ENCODE measurements at places on chromosomes 3 and 15.

DNA sequence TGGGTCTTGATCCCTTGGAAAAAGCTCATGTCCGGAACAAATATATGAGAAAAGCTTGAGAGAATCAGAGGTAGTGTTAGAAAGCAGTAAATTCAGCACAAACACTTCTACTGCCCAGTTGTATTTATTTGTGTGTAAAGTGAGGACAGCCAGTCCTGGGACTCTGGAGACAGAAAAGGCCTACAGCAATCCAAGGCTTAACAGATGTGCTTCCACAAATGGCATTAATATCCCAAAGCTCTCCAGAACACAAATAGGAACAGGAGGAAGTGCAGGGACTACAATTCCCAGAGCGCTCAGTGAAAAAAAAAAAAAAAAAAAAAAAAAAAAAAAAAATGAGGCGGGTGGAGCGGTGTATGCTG is 390 bp upstream of the AP2M1 start:
- DNase-seq: no peak

- no peak for DNase-seq
Measured at GRCh38 chr3:122621112-122621511, 43.7 kb downstream of the PARP15 start.

DNA sequence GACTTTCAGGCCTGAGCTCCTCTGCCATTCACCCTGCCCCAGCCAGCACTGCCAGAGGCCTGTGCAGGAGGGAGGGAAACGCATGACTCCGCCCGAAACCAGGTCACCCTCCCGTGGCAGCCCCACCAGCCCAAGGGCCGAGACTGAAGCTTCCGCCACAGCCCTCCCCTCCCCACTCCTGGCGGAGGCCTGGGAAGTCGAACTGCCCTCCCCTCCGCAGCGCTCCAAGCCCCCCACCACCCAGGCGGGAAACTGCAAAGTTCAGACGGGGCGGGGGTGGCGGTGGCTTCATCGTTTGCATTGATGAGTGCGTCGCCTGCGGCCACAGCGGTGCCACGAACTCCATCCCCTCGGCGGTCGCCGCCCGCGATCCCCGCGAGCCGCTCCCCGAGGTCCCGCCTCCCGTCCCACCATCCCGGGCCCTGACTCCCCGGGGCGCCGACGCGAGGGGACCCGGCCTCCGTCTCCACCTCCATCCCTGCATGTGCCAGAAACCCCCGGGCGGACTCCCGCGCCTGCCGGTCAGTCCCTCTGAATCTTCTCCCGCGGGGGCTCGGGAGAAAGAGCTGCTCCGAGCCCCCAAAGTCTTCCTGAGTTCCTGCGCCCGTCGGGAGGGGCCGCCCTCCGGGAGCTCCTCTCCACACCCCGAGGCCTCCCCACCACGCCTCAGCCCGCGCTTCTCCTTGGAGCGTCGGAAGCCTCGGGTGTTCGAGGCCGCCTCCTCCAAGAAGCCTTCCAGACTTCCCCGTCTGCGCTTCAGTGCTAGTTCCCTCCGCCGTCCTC is 698 bp downstream of the MELTF start:
- DNase-seq: no peak

- DNase-seq: no peak
Measured at GRCh38 chr15:100944244-100944895, 25.2 kb downstream of the LRRK1 start.

- DNase-seq: no peak
Measured at GRCh38 chr3:12294885-12295580, 6.2 kb downstream of the PPARG start.

DNA sequence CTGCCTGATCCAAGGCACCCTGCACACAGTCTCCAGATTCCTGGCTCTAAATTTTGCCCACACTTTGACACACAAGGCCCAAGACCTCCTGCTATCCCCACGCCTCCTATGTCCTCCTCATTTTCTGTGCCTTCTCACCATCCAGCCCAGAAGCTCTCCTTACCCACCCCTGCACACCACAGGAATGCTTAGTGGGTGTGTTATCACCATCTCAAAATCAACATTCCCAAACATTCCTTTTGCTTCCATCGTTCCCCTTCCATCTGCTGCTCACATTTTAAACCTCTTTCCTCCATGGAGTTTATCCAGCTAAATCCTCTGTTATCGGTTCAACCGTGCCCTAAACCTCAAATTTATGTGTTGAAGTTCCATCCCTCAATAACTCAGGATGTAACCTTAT is 43.9 kb downstream of the DGKG start:
- no peak for DNase-seq

DNA sequence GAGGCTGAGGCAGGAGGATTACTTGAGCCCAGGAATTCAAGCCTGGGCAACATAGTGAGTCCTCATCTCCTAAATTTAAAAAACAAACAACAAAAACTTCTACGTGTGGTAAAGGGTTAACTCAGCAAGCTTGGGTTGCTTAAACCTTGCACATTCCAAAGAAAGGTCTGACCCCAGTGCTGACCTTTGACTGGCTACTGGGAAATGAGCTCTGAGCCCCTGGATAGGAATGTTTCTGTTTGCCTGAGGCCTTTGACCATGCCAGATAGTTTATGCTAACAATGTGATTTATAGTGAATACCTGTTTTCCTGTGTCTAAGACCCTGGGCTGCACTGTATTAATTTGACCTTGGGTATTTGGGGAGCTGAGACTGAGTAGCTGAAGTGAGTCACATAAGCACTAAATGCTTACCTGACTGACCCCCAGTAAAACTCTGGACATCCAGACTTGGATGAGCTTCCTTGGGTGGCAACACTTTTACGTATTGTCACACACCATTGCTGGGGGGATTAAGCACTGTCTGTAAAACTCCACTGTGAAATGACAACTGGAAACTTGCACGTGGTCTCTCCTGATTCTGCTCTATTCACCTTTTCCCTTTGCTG is 20.7 kb downstream of the TCAIM start:
- no peak for DNase-seq

GRCh38 chr15:100728371-100729201 is 126.2 kb downstream of the ASB7 start:
- DNase-seq: no peak

DNA sequence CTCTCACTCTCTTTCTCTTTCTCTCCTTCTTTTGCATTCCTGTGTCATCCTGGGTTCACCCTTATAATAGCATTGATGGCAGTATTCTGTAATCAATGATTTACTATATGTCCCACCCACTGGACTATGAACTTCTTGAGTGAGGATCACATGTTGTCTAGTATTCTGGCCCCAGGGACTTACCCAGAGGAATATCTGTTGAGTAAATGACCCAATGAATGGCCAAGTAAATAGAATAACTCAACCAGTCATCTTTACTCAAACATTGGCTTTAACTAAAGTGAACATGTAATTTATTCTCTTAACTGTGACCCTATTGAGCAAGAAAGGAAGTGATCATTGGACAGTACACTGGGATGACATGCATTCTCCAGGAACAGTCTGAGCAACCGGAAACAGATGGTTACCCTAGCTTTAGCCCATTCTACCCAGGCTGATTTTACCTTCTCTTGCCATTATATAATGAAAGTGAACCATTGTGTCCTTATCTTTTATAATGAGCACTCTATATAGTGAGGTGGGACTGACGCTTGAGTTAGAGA is 94.5 kb upstream of the SOX14 start:
- no peak for DNase-seq

GRCh38 chr15:72503147-72503546 is 29.0 kb downstream of the ARIH1 start:
- DNase-seq: no peak

- DNase-seq: no peak
Measured at GRCh38 chr3:124627501-124627908, 102.7 kb upstream of the UMPS start.

DNA sequence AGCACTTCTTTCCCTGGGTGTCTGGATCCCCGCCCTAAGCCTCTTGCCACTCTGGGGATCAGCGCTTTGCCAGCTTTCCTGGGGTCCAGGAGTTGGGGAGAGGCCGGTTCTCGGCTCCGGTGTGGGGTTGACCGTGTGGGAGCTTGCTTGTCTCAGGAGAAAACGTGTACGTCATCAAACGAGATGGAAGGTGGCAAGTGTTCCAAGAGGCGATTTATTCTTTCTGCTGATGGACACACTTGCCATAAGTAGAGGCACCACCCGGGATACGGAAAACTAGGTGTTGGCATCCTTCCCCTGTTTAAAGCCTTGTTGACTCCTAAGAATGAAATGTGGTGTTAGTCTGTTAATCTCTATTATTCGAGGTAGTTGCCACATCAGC is 295 bp downstream of the ZWILCH start:
- no peak for DNase-seq

- no peak for DNase-seq
Measured at GRCh38 chr3:54045061-54045815, 77.1 kb upstream of the CACNA2D3 start.

DNA sequence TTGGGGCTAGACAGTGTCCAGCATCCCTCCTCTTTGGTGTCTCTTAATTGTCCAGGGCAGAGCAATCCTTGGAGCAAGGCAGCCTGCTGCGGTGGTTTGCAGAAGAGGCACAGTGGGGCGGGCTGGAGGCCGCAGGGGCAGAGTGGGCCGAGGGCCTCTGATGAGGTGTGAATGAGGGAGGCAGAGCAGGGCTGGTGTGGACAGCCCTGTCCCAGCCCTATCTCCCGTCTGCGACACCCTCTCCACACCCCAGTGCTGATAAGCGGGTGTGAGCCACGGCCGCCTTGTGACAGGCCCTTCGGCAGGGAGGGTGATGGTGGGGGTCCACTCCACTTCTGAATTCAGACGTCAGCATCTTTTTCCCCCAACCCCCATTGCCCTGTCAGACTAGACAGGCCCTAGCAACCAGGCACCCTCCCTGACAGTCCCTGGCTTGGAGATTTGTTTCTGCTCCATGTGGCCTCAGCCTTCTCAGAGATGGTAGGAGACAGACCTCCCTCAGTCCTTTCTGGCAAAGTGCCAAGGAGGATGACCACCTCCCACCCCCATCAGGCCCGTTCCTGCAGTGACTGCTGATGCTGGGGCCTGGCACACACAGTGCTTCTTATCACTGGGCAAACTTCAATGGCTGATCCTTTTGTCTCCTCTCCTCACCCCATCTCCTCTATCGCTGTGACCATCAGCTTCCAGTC is 37.3 kb downstream of the EXOG start:
- DNase-seq: no peak

DNA sequence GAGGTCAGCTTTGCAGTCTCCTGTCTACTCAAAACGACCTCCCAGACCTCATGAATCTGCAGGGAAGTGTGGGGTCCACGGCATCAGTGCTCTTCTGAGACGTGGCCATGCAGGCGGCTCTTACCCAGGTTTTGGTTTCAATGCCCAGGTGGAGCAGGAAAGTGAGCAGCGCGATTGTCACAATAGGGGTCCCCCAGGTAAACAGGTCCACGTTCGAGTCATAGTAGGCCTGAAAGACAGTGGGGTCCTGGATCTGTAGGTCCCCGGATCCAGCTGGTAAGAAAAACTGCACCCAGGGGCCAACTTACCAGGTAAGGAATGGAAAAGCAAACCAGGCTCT is 182.5 kb downstream of the ATP10A start:
- no peak for DNase-seq

DNA sequence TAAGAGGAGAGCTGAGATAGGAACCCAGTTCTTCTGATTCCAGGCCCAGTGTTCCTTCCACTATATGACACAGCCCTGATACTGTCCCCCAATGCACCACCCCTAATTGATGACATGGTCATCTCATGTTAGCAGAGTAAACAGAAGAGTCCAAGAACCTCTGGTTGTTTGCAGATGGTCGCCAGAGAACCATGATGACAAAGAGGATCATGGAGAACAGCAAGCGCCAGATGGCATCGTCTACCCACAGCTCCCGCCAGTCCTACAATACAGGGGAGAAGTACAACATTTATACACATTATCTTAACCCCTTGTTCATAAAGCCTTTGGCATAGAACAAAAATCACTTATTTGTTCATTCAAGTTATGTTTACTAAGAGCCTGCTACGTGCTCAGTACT is 18.5 kb upstream of the VPS39 start:
- DNase-seq: no peak

- no peak for DNase-seq
Measured at GRCh38 chr15:100803171-100803440, 76.5 kb upstream of the ALDH1A3 start.

GRCh38 chr3:193734737-193735366 is 141.8 kb downstream of the OPA1 start:
- DNase-seq: no peak

DNA sequence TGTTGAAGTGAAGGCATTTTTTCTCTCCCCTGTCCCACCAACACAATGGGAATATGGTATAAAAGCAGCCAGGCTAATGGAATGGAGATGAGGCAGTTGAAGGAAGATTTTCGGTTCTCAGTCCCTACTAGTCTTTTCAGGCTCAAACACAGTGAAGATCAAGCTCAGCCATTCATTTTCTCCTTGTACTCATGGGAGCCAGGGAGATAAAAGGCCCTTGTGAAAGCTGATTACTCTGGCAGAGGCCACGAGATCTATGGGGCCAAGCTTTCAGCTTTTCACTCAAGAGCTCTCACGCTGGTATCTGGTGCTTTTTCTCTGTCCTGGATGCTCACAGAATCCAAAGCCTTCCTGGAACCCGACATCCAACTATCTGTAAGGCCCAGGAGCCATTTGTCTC is 14.5 kb upstream of the FAN1 start:
- DNase-seq: no peak

DNA sequence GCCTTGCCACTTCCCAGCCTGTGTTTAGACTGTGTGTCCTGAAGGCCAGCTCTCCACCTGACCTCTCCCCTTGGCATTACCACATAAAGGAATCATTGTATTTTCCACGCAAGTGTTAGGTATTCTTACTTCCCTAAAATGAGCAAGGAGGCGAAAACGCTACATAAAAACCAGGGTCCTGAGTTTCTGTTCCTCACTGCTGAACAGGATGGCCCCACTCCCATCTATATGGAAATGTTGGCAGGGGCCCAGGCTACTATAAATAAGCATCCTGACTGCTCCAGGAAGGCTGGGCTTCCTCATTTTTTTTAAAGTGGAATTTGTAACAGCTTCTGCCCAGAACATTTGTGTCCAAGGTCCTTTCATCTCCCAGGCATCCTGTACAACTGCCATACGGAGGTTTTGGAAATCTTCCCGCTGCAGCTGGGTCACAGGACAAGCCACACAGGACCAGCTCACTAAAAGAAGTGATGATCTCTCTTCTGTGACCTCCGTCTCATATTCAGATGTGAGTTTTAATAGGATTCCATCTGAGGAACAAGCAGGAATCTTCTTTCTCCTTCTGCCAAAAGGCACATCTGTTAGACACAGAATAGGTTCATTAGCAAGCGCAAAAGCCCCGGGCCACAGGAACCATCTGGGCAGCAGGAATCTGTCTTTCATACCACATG is 56.4 kb upstream of the LIMD1 start:
- DNase-seq: no peak
